NCI-H345 (cell line): ENCODE measurements at places on chromosomes 11 and 22.

GRCh38 chr11:125464666-125465065, 31.4 kb downstream of the FEZ1 start:
- DNase-seq: no peak

GRCh38 chr11:79294845-79295731, 145.7 kb downstream of the TENM4 start:
- peak; percentile 38 for DNase-seq

DNA sequence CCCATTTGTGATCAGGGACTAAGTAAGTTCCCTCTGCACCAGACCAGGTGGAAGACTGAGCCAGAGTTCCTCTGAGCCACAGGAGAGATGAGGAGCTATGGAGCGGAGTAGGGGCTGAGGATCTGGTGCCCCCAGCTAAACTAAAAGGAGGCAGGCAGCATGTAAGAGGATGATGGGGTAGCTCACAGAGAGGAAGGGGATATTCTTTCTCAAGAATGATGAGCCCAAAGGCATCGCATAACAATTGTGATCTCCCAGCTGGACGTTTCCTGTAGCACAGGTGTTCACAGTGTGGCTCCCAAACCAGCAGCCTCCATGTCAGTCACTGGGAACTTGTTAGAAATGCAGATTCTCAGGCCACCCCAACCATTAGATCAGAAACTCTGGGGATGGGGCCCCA, 24.4 kb downstream of the ADAMTS8 start:
- DNase-seq: no peak

GRCh38 chr11:131242476-131243000, 127.9 kb upstream of the NTM start:
- DNase-seq: no peak

- DNase-seq: no peak
Measured at GRCh38 chr22:30046716-30047363, 33.4 kb upstream of the HORMAD2 start.

- no peak for DNase-seq
Measured at GRCh38 chr11:72703267-72704008, 29.2 kb upstream of the PDE2A start.

- no peak for DNase-seq
Measured at GRCh38 chr22:25747245-25747944, 5.4 kb downstream of the MYO18B start.

DNA sequence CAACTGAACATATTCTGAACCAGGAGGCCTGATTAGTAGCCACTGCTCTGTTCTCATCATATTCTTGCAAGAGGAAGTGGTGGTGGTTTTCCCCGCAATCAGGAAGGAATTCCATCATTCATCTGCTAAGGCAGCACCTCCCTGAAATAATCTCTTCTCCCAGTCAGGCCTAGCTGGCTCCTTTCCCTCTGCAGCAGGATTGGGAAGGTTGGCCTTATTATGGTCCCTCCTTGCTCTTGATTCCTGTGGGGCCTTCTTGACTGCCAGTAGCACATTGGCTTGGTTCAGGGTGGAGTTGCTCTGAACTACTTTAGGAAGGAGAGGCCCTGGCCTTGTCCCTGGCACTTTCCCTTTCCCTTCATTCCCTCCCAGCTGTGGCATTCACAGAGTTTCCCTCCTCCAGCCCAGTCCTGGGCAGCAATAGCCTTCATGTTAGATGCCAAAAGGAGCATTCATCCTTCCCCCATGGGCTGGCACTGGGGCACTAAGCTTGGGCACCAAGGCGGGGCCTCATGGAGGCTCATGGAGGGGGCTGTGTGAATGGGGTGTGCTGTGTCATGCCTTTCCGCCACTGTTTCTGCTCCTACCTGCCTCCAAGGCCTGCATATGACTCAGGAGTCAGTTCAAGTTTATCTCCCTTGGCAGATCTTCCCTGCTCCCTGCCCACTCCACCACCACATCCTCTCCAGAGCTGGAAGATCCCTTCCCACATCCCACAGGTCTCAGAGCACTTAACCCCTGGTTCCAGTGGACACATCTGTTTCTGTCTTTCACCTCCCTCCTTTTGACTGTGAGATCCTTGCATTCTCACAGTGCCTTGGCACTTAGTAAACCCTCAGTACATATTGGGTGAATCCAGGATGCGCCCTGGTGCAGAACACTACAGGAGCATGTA, 27.6 kb upstream of the CD44 start:
- no peak for DNase-seq

- DNase-seq: peak; percentile 37
Measured at GRCh38 chr11:74749127-74749964, 697 bp downstream of the RNF169 start.

- no peak for DNase-seq
Measured at GRCh38 chr22:23120415-23120899, 21.3 kb downstream of the RSPH14 start.

DNA sequence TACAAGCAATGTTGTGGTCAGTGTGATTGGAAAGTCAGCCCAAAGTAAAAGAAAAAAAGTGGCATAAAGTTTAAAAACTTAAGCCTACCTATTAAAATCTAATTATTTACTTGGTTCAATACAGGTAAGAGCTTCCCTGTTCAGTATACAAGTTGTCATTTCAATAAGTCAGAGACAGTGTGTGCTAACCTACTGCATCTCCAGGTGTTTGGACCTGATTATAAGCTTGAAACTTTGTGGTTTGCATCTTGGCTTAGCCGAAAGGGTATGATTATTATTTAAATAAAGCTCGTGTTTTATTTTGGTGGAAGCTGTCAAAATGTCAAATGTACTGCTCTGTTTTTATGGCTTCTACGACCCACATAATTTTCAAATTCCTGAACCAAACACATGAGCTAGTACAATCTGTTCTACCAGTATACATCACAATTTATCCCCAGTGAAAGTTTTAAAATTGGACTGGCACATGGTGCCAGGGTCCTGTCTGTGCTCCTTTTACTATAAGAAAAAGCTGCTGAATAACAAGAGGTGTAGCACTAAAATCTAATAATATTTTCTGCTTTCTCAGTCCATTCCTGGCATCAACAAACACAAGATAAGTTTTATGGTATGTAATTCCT, 103.9 kb upstream of the ANO3 start:
- DNase-seq: no peak

GRCh38 chr22:46043816-46044620, 67.1 kb upstream of the WNT7B start:
- DNase-seq: peak; percentile 4
